ENCODE measurements at places on chromosomes 4 and X. TPM values are rescaled to one million over a fixed set of nuclear protein-coding genes. Genes with fewer than 3 reads are reported as not detected.

- DNase-seq, result no peak
Measured at GRCh38 chr4:6687947-6688878, 5.5 kb upstream of the S100P start.

DNA sequence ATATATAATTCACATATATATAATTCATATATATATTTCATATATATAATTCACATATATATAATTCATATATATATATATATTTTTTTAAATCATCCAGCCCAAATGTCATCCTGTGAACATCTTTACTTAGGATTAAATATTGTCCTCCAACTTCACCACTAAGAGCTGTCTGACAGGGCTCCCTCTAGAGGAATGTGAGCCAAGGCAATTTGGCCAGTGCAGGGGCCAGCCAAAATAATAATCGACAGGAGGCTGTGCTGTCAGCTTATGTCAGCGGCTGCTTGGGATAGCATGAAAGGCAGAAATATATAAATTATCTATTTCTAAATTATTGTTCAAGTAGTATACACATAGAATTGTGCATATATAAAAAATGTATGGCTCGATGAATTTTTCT, 29.5 kb downstream of the EGFL6 start:
- peak; percentile 24 for DNase-seq

GRCh38 chr4:79907001-79907400, 166.0 kb downstream of the ANTXR2 start:
- no peak for DNase-seq

- DNase-seq, result peak; percentile 24
Measured at GRCh38 chr4:68864438-68865187, 48.8 kb downstream of the UGT2B10 start.

GRCh38 chrX:129144172-129145038, 378.9 kb downstream of the SMARCA1 start:
- DNase-seq, result no peak

DNA sequence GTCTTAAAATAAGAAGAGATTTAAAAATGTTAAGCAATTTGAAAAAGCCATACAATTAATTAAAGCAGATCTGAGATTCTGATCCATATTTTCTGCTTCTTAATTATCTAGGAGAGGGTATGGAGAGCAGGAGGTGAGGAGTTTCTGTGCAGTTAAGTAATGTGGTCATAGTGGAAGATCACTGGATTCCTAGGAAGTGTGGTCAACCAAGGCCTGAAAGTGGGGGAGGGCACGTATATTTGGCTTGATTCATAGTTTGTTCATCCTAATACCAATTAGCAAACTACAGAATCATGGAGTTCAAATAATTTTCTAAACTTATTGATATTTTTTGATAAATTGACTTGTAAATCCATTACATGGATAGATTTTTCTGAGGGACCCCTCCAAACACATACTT, 768.3 kb downstream of the RAPGEF2 start:
- no peak for DNase-seq

DNA sequence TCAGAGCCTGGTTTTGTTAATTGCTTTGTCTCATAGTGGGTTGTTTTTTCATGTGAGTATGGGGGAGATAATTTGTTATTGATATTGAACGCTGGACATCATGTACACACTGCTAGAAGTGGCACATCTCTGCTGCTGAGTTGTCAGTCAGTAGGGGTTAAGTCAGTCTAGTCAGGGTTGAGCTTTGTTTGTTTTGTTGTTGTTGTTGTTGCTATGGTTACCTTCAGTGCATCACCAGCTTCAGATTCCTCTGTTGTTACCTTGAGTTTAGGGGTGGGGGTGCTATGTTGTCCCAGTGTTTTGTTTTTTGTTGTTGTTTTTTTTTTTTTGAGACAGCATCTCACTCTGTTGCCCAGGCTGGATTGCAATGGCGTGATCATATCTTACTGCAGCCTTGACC, 9.9 kb downstream of the YIPF6 start:
- no peak for DNase-seq

DNA sequence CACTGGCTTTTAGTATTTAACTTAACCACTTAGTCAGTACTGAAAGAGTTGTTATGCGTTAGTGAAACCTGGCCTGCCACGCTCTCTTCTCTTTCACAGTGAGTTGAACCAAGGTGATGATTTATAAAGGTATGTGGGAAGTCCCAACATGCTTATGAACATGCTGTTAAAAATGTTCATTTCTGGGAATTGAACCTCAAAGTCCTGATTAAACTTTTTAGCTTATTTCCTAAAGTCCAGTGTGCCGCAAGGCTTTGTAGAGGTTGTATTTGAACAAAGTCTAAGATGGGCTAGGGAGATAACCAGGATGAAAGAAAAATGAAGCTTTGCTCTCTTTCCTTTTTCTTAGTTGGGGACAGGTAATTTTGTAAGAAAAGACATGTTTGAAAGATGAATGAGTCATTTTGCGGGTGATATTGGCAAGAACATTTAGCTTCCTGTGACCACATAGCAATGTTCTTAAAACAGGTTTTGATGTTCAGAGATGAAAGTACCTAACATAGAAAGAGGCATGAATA, 270.3 kb downstream of the DTHD1 start:
- no peak for DNase-seq

- no peak for DNase-seq
Measured at GRCh38 chr4:2871911-2872310, 28.3 kb downstream of the ADD1 start.

DNA sequence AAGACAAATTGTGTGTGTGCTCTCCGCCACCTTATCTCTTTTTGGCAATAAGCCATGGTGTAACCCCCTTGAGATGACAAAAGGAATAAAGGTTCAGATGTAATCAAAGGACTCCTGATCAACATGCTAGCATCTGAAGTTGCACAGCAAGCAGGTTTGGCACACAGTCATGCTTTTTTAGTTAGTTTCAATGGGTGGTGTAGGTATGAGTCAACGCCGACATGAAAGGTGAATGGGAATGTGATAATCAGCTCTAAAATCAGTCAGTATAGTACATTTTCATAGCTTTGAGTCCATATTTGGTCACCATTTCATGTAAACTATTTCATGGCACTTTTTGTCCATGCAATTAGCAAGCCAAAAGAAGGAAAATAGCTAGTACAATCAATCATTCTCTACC, 50.4 kb upstream of the ETNPPL start:
- no peak for DNase-seq

- no peak for DNase-seq
Measured at GRCh38 chr4:62408454-62408853, 1208.3 kb downstream of the ADGRL3 start.

GRCh38 chr4:80093563-80093962, 20.5 kb upstream of the ANTXR2 start:
- DNase-seq, result no peak

- peak; percentile 35 for DNase-seq
Measured at GRCh38 chr4:177441061-177441802, 1.0 kb downstream of the AGA start.

- DNase-seq, result no peak
Measured at GRCh38 chr4:10253765-10254164, 137.2 kb upstream of the WDR1 start.

GRCh38 chr4:40811956-40812355, 62.2 kb downstream of the NSUN7 start:
- no peak for DNase-seq

DNA sequence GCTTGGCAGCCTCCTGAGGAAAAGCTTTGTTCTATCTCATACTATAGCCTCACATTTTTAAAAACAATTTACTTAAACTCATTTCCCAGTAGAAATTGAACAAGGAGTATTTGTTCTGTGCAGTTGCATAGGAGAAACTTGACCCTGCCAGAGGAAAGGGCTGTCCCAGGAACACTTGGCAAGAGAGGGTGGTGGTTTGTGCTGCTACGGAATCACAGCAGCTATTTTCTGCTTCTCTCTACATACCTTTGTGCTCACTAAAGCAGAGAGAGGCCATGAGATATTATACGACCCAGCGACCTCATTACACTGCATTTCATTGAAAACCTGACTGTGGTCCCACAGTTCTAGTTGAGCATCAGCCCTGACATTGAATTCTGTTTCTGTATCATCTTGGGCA, 83.1 kb upstream of the LANCL3 start:
- DNase-seq, result no peak

GRCh38 chrX:10326578-10326977, 169.8 kb downstream of the CLCN4 start:
- peak; percentile 13 for DNase-seq

DNA sequence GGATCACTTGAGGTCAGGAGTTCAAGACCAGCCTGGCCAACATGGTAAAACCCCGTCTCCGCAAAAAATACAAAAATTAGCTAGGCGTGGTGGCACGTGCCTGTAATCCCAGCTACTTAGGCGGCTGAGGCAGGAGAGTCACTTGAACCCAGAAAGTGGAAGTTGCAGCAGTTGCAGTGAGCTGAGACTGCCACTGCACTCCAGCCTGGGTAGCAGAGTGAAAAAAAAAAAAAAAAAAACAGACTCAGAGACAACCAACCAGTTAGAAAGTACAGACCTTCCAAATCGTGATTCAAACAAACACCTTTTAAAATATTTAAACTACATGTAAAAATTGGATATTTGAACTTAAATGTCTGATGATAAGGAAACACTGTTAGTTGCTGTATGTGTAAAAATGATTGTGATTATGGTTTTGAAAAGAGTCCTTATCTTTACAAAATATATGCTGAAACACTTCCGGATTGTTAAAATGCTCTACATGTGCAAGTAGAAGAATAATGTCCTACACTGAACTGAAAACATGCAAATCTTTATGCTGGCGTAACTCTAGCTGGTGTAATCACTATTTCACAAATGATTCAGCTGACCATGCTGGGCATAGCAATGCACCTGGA, 37.8 kb downstream of the SH3KBP1 start:
- DNase-seq, result no peak

DNA sequence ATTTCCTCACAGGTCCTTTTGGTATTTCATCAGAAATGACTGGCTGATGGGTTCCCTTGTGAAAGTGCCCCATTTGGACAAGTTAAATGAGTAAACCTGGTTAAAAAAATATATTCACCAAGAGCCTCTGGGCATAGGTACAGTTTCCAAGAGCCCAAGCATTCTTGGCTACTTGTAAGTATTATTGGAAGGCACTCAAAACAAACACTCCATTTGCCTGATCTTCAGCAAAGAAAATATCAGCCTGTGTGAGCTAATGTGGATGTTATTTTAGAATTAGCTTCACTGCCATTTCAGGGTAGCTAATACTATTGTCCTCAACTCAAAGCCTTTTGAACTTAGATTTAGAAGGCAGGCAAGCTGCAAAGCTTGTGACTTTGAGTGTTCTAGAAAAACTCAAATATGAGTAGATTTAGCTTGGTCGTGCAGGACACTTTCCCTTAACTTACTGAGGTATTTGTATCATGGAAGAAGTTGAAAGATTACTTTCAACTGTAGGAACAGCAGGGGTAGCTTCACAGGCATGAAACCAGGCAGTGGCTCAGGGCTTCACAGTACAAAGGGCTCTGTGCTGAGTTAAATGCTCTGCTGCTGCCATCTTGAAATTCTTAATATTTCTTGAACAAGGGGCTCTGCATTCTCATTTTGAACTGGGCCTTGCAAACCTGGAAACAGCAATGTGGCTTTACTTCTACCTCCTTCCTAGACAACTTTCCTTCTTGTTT, 177.2 kb downstream of the AMELX start:
- DNase-seq, result peak; percentile 25

DNA sequence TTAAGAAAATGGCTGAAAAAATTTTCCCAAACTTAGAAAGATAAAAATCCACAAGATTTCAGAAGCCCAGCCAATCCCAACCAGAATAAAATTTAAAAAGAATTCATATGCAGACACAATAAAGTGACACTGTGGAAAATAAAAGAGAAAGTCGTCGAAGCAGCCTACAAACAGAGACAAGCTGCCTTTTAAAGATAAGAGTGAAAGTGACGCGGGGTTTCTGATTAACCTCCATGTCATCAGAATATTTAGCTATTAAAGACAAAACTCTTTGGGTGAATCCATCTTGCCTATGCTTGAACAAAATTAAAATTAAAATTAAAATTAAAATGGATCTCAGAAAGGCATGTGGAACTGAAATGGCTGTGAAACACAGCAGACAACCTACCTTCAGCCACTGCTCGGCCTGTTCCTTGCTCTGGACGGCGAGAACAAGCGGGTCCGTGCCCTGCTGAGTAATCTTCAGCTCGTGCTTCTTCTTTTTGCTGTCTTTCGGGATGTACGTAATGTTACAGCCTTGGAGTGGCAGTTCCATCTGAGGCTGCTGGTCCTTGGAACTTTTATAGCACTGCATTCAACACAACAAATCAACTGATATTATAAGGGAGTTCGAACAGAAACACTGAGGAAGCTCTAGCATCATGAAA, 101.4 kb downstream of the AFAP1 start:
- DNase-seq, result no peak

DNA sequence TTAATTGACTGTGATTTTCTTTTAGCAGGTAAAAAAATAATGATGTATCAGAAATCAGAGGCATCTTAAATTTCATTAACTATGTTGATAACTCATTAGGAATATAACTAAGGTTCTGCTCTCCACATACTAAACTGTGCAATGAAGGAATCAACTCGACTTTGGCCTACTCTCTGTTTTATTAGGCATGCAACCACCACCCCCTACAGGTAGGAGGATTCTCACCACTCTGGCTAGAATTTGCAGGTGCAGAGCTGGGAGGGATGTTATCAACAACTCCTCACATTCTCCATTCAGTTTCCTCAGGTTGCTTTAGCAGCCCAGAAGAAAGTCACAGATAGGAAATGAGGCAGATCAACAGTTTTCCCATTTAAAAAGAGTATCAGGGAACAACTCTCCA, 160.1 kb downstream of the COX18 start:
- DNase-seq, result no peak

GRCh38 chr4:53122280-53123116, 243.4 kb downstream of the SCFD2 start:
- DNase-seq, result no peak

DNA sequence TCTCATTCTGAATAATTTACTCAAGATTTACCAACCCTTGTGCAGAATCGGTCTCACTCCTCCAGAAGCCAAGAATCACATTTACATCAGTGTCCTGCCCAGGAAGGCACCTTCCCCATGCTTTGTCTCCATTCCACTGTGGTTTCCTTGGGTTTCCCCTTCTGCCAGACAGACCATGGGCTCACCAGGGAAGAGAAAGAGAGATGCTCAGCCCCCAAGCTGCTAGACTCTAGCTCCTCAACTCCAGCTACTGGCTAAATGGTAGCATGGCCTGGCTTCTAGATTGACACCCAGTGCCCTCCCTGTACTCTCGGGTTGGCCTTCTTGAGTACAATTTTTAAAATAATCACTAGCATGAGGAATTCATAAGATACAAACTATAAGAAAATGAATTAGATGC, 12.9 kb downstream of the TLR10 start:
- DNase-seq, result no peak

GRCh38 chr4:53558065-53558801, 33.1 kb downstream of the LNX1 start:
- DNase-seq, result no peak

Gene ARHGAP6
- not detected for polyA plus RNA-seq

Gene SPARCL1
- polyA plus RNA-seq, result not detected

Gene OFD1
- 14.4 TPM for polyA plus RNA-seq

Gene CPE
- 1.9 TPM for polyA plus RNA-seq

Gene MAGEA2B
- polyA plus RNA-seq, result not detected

Gene AFM
- polyA plus RNA-seq, result not detected

Gene LNX1
- not detected for polyA plus RNA-seq

Gene FAM9B
- not detected for polyA plus RNA-seq

Gene ZDHHC15
- polyA plus RNA-seq, result not detected

Gene SPANXN4
- polyA plus RNA-seq, result not detected

Gene CNGA1
- not detected for polyA plus RNA-seq

Gene AWAT2
- not detected for polyA plus RNA-seq
